Activated naive CD8-positive, alpha-beta T cell treated with anti-CD3 and anti-CD28 coated beads, Interleukin-2, amount 10 ng/mL, durations not matched to agents 7 days and 5 days (primary cell): ENCODE measurements at places on chromosomes 7 and 10. TPM values are rescaled to one million over a fixed set of nuclear protein-coding genes. Genes with fewer than 3 reads are reported as not detected.

KAZALD1 gene
- total RNA-seq = not detected

AGR2 gene
- total RNA-seq = not detected

PRPS1L1 gene
- total RNA-seq = not detected

GHRHR gene
- not detected for total RNA-seq

GNAT3 gene
- not detected for total RNA-seq

SPDYE5 gene
- not detected for total RNA-seq

EGR2 gene
- 2.2 TPM for total RNA-seq

ERV3-1 gene
- total RNA-seq = 17.3 TPM

EBLN1 gene
- not detected for total RNA-seq

KIF11 gene
- 55.2 TPM for total RNA-seq

FAM24B gene
- total RNA-seq = 19.1 TPM

GPR146 gene
- total RNA-seq = 4.1 TPM

AKR1C3 gene
- 2.0 TPM for total RNA-seq

NKX2-3 gene
- total RNA-seq = not detected

FZD1 gene
- total RNA-seq = 0.06 TPM

BTBD16 gene
- not detected for total RNA-seq

UCMA gene
- total RNA-seq = not detected

DDX50 gene
- total RNA-seq = 51.4 TPM
